ENCODE measurements at places on chromosomes 7 and 10.

DNA sequence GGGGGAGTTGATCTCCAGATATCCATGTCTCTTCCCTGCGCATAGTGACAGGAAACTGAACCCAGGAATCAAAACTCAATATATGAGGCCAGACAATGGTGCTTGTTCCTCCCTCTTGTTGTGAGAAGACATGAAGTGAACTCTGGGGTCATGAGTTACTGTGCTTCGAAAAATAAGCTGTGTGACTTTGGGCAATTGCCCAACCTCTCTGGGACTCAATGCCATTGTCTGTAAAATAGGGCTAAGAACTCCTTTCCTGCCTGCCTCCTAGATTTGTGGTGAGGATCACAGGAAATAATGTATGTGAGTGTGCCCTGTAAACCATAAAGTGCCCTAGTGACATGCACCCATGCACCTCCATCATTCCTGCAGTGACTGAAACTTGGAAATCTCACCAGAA, 48.4 kb downstream of the SYPL1 start:
- DNase-seq: no peak

- no peak for DNase-seq
Observed at GRCh38 chr7:116447966-116448839, 51.3 kb upstream of the CAV2 start.

- DNase-seq: no peak
Observed at GRCh38 chr7:100968650-100969049, 715 bp upstream of the MUC12 start.

DNA sequence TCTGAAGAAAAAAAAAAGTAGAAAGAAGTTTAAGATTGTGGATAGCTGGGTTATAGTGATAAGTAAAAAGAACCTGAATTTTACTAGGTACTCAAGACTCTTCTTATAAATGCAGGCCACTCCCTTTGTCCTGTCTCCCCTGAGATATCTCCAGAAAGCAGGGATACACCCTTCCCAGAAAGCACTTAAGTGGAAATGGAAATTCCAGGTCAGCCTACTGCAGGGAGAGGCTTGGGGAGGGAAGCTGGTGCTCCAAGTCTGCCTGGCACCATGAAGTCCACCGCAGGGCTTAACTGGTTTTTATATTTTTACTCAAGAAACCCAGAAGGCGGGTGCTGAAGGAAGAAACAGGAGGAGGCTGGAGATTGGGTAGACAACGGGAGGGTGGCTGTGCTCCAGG, 162.3 kb downstream of the INHBA start:
- DNase-seq: no peak

- peak; percentile 47 for DNase-seq
Observed at GRCh38 chr7:114922652-114923402, 933 bp downstream of the MDFIC start.

- no peak for DNase-seq
Observed at GRCh38 chr7:8597565-8597964, 164.2 kb downstream of the NXPH1 start.

DNA sequence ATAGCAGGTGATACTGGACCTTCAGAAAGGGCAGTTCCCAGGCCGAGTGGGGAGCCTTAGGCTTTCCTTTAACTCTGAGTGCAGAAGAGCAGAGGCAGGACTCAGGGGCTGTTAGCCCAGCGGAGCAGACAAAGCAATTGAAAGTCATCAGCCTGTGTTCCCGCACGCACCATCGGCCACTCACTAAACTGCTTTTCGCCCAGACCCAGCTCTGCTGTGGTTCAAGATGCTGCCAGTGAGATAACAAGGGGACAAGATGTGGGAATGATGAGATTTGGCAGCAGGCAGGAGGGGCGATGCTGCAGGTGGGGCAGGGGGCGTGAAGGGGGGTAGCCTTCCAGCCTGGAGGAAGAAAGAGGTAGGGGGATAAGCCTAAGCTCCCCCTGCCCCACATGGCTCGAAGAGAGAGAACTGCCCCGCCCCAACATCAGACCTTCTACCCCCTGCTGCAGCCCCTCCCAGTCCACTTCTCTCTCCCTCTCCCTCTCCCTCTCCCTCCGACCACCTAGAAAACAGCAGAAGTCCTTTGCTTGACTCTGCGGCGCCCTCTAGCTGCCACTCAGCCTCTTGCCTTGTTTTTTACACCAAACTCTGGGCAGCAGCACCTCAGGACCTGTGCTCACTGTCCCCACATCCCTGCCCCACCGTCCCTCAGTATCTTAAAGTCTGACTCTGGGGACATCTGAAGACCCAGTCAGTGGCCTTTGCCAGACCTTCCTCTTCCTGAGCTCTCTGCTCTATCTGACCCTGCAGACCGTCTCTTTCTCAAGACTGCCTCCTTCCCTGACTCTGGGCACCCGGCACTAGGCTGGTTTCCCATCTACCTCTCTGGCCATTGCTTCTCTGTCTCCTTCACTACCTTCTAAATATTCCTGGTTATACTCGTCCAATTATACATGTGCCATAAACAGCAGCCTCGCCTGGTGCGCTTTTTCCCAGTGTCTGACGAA, 110.5 kb downstream of the C10orf105 start:
- DNase-seq: peak; percentile 73

DNA sequence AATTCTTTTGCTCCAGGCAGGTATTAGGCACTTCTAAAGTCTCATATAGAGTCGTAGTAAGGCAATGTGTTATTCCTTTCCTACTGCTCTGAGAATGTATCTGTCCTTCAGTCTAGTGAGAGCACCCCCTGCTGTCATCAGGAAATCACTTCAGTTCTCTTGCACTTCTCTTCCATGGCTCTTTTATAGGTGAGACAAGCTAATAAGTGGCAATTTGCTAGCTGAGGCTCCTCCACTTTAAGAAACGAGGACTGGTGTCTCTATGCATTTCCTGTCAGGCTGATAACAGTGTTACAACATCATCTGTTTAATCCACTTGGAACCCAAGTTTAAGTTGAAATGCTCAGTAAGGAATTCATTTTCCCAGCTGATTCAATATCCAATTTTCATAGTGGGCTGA, 350.6 kb downstream of the TFEC start:
- peak; percentile 4 for DNase-seq

DNA sequence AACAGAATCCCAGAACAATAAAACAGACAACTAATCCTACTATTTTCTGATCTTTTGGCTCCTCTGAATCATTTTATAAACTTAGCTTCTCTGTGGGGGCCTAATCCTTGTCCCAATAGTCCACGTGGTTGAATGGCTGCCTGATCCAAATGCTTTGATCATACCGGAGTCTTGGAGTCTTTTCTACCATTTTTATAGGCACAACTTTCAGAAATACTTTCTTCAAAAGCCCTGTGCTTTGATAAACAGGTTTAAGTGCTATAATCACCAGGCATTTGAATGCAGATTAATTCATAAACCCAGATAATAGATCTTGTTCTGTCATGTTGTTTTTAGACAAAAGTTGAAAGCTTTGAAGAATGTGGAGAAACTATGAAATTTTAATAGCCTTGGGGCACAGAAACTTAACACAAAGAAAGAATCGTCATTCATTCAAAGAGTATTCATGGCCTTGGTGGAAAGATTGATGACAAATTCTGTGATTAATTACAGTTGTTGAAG, 163.7 kb downstream of the AHR start:
- DNase-seq: no peak

GRCh38 chr7:74138945-74139843, 35.0 kb upstream of the EIF4H start:
- no peak for DNase-seq

- no peak for DNase-seq
Observed at GRCh38 chr7:24587853-24588252, 14.6 kb downstream of the PALS2 start.

GRCh38 chr7:157527686-157528085, 190.9 kb downstream of the DNAJB6 start:
- no peak for DNase-seq

DNA sequence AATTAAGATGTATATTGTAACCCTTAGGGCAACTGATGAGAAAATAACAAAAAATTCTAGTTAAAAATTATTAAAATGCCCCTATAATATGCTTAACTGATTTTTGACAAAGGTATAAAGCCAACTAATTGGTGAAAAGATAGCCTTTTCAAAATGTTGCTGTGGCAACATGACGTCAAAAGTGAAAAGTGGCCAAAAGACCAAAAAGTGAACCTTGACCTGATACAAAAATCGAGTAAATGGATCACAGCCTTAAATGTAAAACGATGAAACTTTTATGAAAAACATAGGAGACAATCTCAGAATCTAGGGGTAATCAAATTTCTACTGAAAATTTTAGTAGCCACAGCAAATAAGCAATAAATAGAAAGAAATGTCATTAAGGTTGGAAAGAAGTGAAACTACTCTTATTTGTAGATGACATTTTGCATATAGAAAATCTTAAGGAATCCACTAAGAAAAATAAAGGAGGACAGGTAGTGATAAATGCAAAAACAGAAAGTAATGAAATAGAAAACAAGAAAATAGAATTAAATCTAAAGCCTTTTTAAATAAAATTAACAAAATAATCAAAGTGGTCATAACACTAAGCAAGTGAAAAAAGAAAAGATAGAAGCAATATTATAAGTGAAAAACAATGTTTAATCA, 285.6 kb downstream of the ADK start:
- DNase-seq: no peak

DNA sequence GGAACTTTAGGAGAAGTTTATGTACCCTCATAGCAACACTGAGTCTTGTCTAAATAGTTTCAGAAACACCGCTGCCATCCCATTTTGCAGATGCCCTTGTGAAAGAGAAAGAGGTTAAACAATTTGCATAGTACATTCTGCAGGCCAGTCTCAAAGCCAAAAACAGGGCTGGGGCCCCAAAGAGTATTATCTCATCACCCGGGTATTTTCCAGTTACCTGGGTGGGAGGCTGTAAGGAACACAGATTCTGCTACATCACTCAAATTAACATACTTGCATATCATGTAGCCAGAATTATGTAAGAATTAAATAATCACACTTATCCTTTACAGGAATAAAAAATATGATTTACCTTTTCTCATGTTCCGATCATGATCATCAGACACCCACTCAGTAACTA, 3.1 kb upstream of the FAM171A1 start:
- DNase-seq: peak; percentile 35

- no peak for DNase-seq
Observed at GRCh38 chr10:82910301-82910700, 1035.3 kb downstream of the NRG3 start.

- no peak for DNase-seq
Observed at GRCh38 chr7:138510003-138510402, 49.9 kb downstream of the TRIM24 start.
